ENCODE measurements at places on chromosomes 7 and 10.

DNA sequence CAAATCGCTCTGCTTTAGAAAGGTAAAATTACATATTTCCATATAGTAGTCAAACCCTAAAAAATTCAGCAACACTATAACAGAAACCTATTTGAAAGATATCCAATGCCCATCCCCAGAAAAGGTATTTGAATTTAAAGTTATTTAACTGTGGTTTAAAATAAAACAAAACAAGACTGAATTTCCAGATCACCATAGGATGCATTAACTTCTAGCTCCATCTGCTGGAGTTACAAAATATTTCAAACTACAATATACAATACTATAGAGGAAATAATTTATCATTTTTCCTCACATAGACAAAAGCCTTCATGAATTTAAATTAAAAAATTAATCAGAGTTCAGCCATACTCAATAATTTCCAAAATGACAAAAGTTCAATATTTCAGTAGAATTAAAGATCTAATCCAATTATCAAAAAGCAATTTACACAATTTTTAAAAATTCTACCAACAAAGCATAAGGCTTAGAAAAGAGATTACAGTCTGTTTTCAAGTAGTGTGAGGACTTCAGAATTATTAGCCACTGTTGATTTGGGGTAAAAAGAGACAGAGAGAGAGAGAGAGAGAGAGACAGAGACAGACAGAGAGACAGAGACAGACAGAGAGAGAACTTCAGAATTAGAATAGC, 75.9 kb downstream of the LMBR1 start:
- DNase-seq = no peak

GRCh38 chr10:100531761-100532160, 2.1 kb upstream of the NDUFB8 start:
- DNase-seq = no peak

GRCh38 chr10:125154529-125154928, 5.8 kb downstream of the CTBP2 start:
- DNase-seq = no peak

DNA sequence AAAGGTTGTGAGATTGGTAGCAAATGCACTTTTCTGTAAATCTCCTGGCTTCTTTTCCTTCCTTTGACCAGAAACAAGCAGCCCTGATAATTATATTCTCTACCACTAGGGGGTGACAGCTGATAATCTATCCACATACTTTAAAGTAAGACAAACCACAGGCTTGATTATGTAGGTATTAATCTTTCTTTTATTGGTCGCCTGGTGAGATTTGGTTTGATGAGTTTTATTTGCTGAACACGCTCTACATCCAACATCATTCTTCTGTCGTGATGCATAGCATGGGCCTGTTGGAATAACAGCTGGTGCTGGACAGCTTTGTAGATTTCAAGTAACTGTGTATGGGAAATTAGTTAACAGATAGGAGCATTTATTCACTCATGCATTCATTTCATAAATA, 63.5 kb downstream of the ZNF365 start:
- DNase-seq = peak; percentile 53

GRCh38 chr10:114021717-114022680, 21.7 kb upstream of the ADRB1 start:
- no peak for DNase-seq

GRCh38 chr10:22911889-22912762, 15.7 kb upstream of the ARMC3 start:
- no peak for DNase-seq

- no peak for DNase-seq
Measured at GRCh38 chr7:96685353-96685752, 24.3 kb downstream of the SEM1 start.

DNA sequence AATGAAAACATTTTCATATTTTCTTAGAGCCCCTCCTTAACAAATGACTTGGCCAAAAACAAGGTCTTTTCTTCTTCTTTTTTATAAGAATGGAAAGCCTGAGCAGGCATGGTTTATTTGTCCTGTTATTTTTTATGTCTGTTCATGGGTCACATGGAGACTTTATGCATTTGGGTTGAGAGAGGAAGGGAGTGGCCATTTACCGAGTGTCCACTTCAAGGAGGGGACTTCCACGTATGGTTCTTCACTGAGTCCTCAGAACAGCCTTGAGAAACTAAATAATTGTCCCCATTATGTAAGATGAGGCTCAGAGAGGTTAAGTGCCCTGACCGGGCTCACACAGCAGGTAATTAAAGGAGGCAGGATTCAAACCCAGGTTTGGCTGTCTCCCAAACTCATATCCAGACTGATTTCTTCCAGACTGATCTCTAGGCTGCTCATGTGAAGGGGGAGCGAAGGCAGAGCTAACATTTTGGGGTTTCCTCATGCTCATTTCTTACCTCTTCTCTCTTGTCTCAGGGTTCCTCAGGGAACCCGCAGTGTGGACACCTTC, 82.2 kb downstream of the CDH23 start:
- DNase-seq = no peak

DNA sequence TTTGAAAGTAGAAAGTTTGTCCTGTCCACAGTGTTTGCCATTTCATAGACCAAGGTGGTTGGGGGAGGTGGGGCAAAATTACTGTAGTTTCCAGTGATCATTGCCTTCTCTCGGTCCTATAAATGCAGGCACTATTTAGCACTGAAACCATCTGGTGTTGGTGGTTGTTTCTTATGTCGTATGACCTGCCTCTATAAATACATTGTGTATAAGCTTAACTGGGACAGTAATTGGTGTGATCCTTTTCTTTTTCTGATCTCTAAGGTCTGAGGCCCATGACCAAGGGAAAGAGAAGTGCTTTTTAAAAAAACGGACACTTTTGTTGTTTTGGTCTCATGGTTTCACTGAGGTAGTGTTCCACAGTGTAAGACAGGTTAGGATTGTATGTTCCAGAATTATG, 63.1 kb downstream of the AUTS2 start:
- no peak for DNase-seq

DNA sequence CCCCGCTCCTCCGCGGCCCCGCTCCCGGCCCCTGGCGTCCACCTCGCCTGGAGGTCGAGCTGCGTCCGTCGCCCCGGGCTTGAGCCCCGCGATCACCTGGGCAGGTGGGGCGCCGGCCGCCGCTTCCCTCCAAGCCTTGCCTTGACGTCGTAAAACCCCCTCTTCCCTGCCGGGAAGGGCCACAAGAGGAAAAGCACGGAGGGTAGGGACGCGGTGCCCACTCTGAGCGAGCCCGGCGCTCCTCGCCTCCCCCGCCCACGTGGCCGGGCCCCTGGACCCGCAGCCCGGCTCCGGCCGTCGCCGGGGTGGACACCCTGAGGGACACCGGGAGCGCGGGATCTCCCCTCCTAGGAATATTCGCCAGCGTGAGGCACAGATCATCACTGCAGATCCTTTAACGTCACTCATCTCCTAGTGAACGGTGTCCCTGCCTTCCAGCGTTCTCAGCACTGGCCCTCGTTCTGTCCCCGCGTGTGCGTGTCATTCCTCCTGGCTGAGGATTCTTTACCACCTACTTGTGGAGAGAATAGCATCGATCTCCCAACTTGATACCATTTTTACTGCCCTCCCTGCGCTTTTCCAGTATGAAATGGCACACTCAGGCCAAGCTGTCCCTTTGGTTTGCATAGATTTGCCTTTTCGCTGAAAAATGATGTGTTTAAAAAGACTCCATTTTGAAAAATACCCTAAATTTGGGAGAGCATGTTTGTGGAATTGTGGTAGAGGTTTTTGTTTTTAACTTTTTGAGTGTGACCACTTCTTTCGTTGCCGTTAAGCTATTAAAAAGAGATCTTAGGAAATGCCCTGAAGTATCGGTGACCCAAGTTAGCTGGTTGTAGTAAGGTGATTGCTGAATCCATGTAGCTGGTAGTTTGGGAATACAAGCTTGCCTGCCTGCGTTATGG, 649 bp downstream of the ACTR3B start:
- DNase-seq = no peak

DNA sequence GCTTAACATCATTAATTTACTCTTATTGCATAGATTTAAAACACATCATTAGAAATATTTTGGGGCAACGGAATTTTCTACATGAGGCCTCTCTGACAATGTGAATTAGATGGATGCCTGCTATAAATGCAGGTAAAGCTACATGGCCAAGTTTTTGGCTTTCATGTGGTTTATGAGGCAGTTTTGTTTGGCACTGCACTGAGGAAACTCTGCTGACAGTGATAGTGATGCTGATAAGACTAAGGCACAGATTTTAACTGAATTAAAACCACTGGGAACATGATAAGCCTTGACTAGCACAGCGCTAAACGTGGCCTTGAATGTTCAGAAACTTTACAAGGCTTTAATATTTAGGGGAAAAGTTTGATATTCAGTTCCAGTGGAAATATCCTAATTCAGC, 114.3 kb upstream of the NOBOX start:
- DNase-seq = no peak

DNA sequence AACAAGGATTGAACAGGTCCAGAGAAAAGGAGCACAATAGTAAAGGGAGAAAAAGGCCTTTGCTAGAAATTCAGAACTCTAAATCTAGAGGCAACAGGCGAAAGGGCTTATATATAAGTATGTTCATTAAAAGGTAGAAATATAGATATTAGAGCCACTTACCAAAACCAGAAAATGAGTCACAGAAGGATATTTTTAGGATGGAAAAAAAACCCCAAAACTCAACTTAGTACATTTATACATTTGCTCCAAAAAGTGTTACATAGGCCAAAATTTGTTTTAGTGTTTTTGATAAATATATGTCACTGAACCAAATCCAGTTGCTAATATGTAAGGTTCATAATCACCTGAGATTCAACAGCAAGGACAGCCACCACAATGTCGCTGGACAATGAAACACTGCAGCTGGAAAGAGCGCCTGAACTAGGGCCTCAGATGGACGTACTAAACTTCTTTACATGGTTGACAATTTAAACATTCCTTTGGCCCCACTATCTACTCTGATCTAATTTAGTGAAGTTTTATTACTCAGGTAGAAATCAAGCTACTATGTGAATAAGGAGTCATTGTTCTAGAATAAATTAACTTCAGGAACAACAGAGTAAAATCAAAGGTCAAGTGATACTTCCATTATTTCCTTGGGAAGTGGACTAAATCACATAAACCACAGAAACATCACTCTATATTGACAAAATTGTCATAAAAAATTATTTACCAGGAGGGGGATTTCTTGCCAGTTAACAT, 10.9 kb downstream of the FAM3C start:
- no peak for DNase-seq

DNA sequence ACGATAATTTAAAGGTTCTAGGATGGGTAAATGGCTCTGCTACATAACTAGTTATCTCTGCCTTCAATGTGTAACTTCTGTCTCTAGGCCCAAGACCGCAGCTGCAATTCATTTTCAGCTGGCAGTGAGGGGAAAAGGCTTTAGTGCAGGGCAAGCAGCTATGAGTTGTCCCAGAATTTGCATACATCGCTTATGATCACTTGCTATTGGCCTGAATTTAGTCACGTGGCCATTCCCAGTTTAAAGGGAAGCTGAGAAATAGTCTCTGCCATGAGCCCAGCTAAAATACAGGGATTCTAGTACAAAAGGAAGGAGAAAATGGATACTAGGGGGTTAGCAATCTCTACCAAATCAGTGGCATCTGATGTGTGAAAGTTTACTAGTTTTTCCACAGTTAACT, 145.8 kb upstream of the IMMP2L start:
- DNase-seq = no peak

- DNase-seq = no peak
Measured at GRCh38 chr10:95963202-95963990, 55.6 kb downstream of the CC2D2B start.

GRCh38 chr10:97234400-97234799, 48.6 kb upstream of the SLIT1 start:
- DNase-seq = peak; percentile 12

DNA sequence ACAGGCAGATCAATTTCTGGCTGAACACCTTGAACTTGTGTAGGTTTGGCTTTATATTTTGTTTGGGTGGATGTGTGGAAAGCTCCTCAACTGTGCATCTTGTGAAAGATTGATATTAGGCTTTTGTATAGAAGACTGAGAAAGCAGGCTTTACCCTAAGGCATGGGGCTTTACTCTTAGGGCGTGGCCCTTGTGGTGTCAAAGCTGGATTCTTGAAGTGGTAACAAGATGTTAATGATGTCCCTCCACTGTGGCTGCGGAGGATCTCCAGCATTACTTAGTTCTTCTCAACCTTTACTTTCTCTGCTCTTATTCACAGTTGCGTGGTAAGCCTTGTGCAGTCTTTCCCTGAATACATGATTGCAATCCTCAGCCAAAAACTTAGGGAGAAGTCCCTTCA, 54.1 kb upstream of the HECTD2 start:
- DNase-seq = no peak

DNA sequence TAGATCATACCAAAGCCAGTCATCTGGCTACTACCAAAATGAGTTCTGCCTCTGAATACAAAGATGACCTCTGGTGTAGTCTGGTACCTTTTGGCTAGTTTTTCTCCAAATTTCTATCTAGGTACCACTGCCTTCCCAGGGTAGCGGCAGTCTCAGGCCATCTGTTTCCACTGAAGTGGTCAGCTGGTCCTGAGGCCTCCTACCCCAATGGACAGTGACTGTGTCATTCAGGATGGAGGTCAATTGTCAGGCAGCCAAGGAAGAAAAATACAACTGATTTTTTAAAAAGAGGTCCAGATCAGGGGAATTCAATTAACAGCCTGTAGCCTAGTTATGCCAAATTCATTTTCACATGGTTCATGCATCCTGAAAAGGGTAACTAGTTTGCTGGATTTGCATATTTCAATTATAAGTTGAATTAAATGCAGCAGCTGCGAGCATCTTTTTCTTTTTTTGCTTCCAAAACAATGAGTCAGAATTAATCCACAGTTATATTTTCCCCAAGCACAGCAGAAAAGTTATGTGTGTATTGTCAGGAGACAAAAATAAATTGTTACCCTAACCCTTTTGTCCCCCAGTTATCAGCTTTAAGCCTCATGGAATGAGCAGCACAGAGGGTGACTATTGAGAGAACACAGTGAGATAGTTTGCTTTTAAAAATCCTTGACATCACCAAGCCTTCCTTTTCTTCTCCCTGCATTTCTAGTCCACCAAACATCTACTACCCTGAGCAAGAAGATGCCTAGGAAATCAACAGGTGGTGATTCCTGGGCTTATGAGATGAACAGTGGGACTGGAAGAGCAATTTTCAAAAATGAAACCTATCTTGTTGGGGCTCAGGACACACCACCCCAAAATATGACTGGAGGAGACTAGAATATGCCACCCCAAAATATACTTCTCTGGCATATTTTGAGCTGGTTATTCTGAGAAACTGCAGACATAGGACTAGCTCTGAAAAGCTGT, 27.7 kb downstream of the BCCIP start:
- no peak for DNase-seq

GRCh38 chr7:74454925-74455288, 1.2 kb downstream of the GTF2IRD1 start:
- no peak for DNase-seq

GRCh38 chr7:39446546-39446945, 119.7 kb upstream of the YAE1 start:
- no peak for DNase-seq

Data from HCT116 (cell line).